Fibroblast of skin of right quadriceps (primary cell): ENCODE measurements at places on chromosomes 3 and 15.

DNA sequence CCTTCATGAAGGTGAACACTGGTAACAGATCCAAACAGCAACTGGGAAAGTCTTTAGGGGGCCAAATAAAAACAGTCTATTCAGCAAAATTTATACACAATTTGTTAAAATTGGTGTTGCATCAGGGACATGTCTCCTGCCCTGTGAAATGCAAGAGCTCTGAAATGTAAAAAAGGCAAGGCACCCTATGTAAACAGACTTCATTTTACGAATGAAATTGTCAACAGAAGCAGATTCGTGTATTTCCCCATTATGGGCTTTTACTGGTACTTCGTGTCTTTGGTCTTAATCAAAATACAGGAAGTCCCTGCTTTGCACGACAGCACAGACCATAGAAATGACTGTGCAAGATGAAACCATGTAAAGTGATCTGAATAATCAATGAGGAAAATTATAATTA, 127.3 kb upstream of the THBS1 start:
- DNase-seq = no peak

- peak; percentile 73 for DNase-seq
These were observed 8.7 kb upstream of the P2RY12 start for GRCh38 chr3:151393146-151393830.

- no peak for DNase-seq
These were observed 9.8 kb upstream of the ZNF710 start for GRCh38 chr15:89991312-89991711.

GRCh38 chr15:89836267-89837133, 21.8 kb upstream of the ANPEP start:
- DNase-seq = peak; percentile 98

- DNase-seq = no peak
These were observed 22.1 kb downstream of the SYNM start for GRCh38 chr15:99126930-99127329.

DNA sequence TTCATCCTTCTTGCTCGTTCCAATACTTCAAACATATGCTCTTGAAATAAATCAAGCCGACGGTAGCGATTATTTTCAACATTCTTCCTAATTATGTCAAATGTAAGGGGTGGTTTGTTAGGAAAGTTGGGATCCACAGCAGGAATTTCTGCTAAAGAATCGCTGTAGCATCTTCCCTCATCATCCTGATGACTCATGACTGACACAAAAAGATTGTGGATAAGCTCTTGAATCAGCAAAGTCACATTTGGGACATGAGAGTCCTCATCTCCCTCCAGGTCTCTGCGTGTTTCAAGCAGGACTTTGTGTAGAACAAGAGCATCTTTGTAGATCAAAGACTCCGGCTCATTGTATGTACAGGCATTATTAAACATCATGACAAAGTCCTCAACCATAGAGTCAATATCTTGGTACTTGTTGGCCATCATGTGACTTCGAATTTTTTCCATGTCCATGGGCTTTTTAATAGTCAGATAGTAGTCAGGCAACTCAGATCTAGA, 73.0 kb downstream of the UQCC5 start:
- DNase-seq = peak; percentile 45

DNA sequence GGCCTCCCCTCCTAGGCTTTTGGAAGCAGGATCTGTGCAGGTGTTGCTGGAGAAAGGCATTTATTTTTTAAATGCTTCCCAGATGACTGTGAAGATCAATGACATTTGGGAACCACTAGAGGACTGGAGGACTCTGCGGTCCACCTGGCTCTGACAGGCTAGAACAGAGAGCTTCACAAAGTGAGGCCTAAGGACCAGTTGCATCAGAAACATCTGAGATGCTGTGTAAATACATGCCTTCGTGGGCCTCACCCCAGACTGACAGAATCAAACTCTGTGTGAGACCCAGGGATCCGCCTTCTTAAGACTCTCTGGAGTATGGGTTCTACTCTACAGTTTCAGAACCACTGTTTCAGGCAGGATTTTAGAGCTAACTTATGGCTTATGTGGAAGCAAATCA, 105.0 kb upstream of the ICE2 start:
- no peak for DNase-seq

DNA sequence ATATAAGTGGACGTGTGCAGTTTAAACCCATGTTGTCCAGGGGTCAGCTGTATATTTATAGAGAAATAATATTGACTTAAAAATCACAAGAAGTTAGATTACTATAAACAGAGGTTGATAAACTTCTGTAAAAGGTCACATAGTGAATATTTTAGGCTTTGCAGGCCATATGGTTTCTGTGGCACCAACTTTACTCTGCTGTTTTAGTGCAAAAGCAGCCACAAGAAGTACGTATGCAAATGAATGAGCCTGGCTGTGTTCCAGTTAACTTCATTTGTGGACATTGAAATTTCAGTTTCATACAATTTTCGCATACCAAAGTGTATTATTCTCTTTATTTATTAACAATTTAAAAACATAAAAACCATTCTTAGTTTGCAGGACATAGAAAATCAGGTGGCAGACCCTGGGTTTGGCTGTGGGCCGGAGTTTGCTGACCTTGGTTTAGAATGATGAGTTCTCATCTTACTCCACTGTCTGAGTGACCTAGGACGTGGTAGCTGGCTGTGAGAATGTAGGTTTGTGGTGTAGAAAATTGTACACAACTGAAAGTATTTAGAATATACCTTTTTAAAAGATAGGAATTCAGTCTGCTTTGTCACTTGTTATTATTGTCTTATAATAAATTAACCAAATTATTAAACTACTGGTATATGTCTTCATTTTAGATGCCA, 16.3 kb downstream of the FAN1 start:
- no peak for DNase-seq

- DNase-seq = no peak
These were observed 294.6 kb upstream of the TGFBR2 start for GRCh38 chr3:30311781-30312180.

- DNase-seq = no peak
These were observed 682.1 kb upstream of the CFAP20DC start for GRCh38 chr3:59731943-59732342.

GRCh38 chr3:31925271-31925630, 55.8 kb downstream of the OSBPL10 start:
- DNase-seq = no peak

DNA sequence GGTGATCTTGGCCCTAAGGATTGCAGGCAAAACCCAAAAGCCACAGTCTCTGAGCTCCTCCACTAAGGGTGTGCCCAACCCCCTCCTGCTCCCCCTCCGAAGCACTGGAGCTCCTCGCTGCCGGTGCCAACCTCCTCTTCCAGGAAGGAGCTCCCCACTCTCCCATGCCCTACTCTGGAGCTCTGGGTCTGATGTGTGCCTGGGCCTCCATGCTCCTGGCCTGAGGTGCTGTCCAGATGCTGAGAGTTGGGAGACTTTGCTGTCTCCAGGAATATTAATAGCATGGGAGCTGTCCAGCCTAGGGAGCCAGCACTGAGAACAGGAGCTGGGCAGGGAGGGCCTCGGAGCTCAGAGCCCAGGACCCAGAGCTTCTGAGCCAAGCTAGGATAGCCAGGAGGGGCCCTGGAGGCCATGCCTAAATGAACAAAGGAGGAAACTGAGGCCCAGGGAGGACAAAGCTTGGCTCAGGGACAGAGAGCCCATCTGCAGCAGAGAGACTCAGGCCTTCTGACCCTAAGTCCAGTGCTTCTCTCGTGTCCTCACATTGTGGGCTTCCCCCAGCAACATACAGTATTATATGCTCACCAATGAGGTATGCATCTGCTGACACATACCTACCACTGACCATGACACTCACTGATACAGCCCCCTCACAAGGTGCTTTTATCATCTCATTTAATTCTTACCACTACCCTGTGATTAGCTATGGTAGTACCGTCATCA, 36.9 kb upstream of the HERC1 start:
- DNase-seq = peak; percentile 83

- DNase-seq = no peak
These were observed 2.7 kb downstream of the RFTN1 start for GRCh38 chr3:16510620-16511319.

DNA sequence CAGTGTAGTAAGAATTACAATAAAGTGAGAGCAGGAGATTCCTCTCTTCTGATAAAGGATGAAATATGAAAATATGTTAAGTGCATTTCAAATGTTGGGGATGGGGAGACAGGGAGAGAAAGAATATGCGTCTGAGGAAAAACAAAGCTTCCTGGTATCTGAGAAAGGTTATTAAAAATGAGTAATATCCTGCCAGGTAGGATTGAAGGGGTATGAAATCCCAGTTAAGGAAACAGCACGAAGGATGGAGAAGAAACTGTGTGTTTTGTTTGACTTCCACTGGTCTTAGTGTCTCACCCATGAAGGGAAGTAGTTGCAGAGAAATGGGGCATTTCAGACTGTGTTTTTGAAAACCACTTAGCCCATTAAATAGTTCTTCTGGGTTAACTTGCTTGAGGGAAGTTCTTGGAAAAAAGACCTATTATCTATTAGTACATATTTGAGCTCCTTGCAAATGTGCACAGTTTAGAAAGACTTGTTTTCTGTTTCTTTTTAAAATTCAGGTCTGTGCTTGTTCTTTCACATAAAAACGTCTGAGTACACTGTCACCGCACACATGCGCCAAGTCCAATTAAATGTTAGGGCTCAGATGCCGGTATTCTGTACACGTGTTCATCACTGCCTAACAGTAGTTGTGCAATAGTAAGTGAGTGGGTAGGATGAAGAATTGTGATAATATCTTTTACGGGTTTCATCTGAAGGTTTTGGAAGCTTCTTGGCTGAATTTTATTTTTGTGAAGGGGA, 196.1 kb upstream of the P2RY1 start:
- DNase-seq = peak; percentile 26

DNA sequence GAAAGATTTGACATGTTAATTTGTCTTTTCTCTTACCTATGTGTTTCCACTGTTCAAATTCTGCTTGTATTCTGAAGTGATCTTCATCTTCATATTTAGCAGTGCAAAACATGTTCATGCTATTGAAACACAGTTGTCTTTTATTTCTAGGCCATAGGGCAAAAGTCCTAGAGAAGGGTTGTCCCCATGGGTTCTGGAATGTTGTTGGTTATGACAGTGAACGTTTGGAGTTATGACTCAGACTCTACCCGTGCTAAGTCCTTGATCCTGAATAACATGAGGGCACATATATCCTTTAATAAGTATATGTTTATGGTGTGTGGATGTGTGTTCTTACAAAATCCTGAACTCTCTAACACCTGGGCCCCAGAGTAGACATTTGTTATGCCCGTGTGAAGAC, 23.0 kb upstream of the ARPP21 start:
- no peak for DNase-seq

GRCh38 chr3:7309641-7310102, 448.8 kb downstream of the GRM7 start:
- peak; percentile 77 for DNase-seq

DNA sequence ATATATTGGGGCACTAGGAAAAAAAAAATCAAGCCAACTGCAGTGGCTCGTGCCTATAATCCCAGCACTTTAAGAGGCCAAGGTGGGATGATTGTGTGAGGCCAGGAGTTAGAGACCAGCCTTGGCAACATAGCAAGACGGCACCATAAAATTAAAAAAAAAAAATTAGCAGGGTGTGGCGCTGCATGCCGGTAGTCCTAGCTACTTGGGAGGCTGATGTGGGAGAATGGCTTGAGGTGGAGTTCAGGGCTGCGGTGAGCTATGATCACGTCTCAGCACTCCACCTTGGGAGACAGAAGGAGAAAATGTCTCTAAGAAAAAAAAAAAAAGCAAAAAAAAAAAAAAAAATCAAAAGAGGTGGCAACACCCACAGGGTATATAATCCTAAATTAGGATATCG, 49.6 kb downstream of the INO80 start:
- no peak for DNase-seq

DNA sequence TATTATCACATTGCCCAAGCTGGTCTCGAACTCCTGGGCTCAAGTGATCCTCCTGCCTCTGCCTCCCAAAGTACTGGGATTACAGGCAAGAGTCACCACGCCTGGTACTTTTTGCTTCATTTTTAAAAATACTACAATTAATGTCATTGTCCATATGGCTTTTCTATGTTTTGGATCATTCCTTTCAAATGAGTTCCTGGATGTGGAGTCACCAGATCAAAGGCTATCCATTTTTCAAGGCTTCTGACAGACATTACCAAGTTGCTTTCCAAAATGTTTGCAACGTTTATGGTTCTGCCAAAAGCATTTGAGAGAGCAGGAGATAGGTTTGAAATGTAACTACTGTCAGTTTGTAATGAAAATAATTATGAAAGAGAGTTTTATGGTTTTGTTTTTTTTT, 34.2 kb upstream of the BCL2L10 start:
- no peak for DNase-seq

DNA sequence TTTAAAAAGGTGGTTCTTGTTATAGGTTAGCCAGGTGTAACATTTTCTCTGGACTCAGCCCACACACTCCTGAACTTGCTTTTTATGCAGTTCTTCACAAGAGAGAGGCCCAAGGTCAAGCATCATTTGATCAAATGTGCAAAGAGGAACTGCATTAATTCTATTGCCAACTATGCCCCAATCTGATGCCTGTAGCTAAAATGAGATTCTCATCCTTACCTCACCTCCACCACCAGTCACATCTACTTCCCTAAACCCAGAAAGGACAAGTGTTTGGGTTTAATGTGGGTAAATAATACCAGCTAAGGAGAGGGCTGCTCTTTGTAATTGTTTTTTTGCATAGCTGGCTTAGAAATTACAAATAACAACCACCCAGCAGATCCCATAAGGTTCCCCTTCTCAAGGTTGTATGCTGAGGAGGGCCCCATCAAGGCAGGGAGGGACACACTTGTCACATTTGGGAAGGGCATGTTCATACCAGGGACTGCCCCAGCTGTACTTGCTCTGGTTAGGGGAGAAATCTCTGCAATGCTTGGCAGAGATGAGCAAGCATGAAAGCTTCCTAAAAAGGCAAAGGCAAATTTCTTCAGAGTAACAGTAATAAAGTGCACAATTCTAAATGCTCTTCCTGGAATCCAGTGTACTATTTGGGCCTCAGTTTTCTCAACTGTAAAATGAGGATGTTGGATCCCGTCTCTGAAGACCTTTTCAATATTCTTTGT, 76.2 kb downstream of the TGFBR2 start:
- DNase-seq = no peak

- no peak for DNase-seq
These were observed 92.6 kb upstream of the ALDH1A3 start for GRCh38 chr15:100786901-100787566.

DNA sequence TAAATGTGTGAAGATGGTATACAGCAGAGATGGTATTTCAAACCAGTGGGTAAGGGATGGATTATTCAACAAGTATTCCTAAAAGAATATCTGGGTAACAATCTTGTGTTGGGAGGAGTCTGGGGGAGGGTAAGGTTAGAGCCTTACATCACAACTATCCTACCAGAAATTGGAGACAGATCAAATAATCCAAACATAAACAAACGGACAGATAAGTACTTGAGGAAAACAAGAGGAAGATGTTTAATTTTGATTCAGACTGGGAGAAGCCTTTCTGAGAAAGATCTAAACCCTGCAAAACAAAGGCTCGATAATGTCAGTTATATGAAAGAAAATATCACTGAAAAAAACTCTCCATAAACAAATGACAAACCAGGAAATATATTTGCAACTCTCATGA, 77.9 kb downstream of the SLC9A9 start:
- no peak for DNase-seq

DNA sequence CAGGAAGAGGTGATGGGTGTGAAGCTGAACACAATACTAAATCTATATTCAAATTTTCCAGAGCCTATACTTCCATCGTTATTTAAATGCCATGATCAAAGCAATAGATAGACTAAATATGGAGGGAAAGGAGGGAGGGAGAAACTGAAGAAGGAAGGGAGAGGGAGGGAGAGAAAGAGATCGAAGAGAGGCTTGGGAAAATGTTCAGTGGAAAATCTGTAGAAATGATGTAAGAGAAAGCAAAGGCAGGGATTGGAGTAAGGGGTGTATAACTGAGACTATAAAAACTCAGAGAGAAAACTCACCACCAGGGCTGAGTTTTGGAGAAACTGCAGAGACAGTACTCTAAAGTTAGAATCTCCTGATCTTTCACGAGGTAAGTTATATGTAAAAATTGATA, at the start of gene OSTN:
OSTN (plus strand) TSS at position 310 of the 400 bp plus-strand sequence. CDS start 13,292 bp downstream, outside the sequence.
- no peak for DNase-seq
